ENCODE measurements at places on chromosomes 4 and X.

DNA sequence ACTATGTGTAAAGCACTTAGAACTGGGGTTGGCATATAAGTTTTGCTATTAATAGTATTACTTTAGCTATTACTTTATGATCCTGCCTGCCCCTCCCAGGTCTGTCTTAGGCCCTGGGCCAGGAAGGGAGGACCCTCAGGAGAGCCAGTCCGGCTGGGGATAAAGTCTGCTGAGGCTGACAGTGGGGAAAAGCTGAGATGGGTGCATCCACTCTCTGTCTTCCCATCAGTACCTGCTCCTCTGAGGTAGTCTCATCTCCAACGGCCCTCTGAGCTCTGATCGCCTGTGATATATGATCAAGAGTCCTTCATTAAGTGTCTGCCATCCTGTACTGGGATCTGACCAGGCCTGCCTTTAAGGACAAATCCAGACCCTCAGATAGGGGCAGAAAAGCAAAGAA is 156.5 kb upstream of the PJA1 start:
- no peak for DNase-seq

DNA sequence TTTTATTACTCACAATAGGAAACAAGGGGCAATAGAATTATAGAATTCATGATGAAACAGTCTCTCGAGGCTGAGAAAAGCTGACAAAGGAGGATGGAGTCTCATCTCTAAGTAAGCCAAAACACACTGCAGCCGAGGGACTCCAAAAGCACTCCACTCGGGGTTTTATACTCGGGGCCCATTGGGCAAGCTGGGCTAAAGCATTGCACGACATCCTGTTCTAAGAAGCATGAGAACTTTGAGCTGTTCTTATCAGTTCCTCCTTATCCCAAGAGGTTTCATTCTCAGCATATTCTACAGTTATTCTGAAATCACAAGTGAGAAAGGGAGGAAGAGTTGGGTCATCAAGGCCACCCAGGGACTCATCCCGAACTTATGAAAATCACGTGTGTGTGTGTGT is 1475.5 kb downstream of the PCDH18 start:
- no peak for DNase-seq

GRCh38 chr4:82919386-82919785 is 18.9 kb downstream of the THAP9 start:
- no peak for DNase-seq

DNA sequence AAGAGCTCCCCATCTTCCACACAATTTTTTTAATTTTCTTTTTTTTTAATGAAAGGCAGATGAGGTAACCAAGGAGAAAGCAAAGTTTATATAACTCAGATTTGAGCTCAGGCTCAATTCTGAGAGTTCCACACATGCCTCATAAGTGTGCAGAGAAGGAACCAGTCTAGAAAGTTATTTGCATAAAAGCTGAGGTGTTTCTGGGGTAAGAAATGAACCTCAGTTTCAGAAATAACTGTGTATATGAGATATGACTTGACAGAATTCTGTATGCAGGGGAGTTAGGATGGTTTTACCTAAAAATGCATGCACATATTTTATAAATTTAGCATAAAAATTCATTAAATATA is 51.3 kb downstream of the DTHD1 start:
- DNase-seq = no peak

DNA sequence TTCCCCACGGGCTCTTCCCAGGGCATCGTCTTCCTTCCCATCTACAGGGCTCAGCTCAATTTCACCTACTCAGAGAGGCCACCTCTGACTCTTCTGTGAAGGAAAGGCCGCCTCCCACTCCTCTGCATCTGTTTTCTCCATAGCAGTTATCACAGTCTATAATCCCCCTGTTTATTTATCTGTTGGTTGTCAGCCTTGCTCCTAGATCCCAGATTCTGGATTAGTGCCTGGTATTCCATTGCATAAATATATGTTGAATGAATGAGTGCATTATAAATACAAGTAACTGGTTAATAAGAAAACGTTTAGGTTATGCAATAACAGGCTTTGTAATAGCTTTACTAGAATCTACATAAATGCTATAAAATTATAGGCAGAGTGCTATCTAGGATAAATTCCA is 52.9 kb downstream of the NSG1 start:
- peak; percentile 78 for DNase-seq

DNA sequence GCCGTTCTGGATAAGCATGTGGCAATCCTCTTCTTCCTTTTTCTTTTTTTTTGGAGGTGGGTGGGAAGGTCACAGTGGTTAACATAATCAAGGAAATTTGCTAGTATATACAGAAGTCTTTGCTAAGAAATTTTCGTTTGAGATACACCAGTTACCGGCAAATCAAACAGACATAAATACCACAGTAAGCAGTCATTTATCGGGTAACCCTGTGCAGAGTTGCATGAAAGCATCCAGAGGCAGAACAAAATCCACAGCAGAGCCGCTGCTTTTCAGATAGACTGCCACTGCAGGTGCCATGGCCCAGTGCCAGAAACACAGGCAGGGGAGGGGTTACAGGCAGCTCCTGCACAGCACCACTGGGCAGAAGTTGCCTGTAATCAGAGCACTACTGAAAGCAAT is 179.1 kb upstream of the MAB21L2 start:
- no peak for DNase-seq

DNA sequence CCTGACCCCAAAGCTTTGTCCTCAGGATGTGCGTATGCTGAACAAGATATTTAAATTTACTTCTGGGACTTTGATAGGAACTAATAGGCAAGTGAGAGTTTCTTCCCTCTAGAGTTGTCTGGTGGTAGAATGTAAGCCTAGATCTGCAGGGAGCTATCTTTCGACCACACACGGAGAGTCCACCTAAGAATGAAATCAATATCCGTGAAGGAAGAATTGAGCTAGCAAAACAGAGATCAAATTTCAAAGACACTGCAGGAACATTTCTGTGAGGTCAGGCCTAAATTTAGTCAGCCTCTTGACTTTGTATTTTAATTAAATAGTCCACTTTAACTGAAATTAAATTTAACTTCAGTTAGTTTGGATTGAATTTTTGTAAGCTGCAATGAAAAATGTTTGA is 871.3 kb downstream of the RAB28 start:
- no peak for DNase-seq

- no peak for DNase-seq
These were observed 110.6 kb downstream of the ASMT start for GRCh38 chrX:1725472-1725871.

GRCh38 chr4:41693629-41694028 is 54.9 kb downstream of the PHOX2B start:
- DNase-seq = peak; percentile 21

GRCh38 chr4:100312615-100313350 is 122.5 kb upstream of the DDIT4L start:
- DNase-seq = no peak

GRCh38 chr4:29319663-29320340 is 1400.4 kb upstream of the PCDH7 start:
- no peak for DNase-seq

- DNase-seq = no peak
These were observed 45.3 kb downstream of the FAT4 start for GRCh38 chr4:125359960-125360634.
